WERI-Rb-1 (cell line): ENCODE measurements at places on chromosomes 5 and 9.

DNA sequence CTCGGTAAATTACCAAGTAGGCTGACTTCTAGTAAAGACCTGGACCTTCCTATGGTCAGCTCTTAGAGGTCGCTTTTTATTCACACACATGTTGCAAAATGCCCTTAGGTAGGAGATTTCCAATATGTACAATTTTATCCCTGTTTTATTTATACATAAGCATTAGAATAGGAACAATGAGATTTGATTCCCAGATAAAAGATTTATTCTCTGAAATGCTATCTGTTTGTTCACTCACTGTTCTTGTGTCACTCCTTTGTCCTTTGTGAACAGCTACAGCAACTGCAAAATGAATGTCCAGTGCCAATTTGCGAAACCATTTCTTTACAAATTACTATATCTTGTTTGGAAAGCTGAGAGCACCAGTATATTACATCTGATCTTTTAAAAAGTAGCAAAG is 991.5 kb upstream of the TYRP1 start:
- no peak for DNase-seq

GRCh38 chr5:68088302-68088701 is 127.3 kb upstream of the PIK3R1 start:
- no peak for DNase-seq

DNA sequence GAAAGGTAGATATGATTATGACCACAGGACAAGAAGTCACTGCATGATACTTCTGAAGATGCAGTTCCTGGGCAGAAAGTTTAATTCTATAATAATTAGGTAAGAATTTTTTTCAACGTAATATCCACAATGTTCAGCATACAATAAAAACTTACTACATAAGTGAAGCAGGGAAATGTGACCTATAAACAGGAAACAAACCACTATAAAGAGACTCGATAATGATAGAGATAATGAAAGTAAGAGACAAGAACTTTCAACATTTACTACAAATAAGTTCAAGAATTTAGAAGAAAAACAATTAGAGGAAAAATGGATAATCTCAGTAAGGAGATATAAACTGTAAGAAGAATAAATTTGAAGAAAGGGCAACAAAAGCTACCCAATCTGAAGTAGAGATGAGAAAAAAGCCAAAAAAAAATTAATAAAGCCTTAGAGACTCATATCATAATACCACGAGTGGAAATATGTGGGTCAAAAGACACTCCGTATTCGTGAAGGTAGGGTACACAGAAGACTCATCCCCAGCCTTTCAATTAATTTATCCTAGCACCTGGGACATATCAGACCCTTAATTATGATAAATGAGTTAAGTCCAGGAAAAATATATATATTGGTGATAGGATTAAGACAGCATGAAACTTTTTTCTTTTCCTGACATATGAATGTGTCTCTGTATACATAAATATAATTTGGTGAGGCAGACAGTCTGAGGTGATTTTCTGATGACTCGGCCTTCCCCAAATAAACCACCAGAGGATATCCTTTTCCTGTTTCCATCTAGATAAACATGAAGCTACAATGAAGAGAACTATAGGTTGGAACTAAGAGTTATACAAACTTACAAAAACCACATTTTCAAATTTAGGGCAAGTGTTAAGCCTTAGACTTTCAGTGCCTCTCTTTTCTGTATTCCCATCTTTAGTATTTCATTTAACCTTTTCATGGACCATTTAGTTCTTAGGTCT is 120.4 kb downstream of the RAPGEF6 start:
- DNase-seq, result no peak

GRCh38 chr5:5371957-5372356 is 50.5 kb upstream of the ICE1 start:
- DNase-seq, result no peak

GRCh38 chr5:67842806-67843205 is 372.8 kb upstream of the PIK3R1 start:
- DNase-seq, result peak; percentile 37

DNA sequence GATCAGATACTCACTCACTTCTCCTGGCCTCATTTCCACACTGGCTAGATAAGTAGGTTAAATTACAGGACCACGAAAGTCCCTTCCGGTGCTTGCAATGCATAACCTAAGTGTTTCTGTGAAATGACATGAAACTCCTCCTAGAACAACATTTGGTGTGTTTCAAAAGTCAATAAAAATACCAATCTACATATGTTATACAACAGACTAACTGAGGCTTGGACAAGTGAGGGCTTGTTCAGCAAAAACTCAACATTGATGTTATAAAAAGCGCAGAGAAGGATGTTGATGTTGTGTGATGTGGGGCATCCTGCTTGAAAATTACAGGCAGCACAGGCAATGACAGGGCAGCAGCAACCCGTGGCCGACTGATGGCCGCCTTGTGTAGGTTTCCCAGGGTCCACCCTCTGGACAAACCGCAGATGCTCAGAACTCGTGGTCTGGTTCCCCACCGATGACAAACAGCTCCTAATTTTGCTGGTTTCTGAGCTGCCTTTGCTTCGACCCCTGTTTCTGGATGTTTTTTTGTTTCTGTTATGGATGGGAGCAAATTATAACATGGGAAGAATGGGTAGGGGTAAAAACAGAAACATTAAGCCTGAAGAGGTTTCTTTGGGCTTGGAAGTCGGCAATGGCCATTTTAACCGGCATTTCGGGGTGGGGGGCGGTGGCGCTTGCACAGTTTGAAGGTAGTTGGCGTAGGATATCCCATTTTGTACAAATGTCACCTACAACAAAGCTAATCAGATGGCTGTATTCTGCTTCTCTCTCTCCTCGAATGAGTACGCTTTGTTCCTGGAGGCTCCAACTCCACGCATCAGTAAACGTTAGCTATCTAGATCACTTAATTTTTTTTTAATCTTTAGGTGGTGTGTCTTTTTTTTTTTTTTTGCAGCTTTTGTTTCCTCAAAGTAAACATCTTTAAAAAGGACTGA is 116.1 kb downstream of the PDZD2 start:
- DNase-seq, result no peak

DNA sequence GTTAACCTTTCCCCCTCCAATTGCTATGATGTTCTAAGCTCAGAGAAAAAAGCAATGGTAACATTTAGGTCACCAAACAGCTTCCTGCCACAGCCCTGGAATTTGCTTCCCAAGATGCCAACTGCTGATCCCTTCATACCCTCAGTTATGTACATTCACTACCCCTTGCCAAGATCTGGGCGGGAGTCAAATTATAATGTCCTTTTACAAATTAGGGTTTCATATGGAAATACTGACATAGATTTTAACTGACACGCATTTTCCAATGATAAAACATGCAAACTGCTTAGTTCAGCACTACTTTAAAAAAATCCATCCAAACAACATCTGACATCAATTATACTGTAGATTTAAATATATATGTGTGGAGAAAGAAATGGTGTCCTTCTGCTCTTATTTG is 5.0 kb downstream of the LOX start:
- no peak for DNase-seq

GRCh38 chr9:106575823-106576222 is 287.1 kb upstream of the ZNF462 start:
- DNase-seq, result peak; percentile 24

GRCh38 chr9:106947106-106947900 is 84.3 kb downstream of the ZNF462 start:
- DNase-seq, result no peak

- DNase-seq, result no peak
Observed at GRCh38 chr5:172373680-172374079, 80.6 kb downstream of the SH3PXD2B start.

DNA sequence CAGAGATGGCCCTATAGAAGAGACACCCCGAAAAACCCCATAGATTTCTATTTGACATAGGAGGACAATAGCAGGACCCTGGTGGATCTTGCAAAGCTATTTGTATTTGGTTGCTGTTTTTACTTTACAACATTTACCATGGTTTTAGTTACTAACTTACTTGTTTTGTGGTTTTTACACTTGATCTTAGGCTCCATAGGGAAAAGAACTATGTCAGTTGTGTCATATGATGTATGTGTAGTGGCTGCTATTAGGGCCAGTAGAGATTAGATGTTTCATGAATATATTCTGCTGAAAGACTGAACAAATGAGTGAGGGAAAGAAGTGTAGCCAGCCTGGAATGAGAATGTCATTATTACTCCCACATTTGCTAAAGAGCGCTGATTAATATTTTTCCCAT is 388.1 kb downstream of the SEMA5A start:
- no peak for DNase-seq

GRCh38 chr5:154571325-154572035 is 93.5 kb upstream of the HAND1 start:
- DNase-seq, result no peak

GRCh38 chr5:145937432-145938250 is 1.3 kb downstream of the SH3RF2 start:
- DNase-seq, result no peak

- no peak for DNase-seq
Observed at GRCh38 chr5:104635227-104635626, 1072.6 kb upstream of the NUDT12 start.
